ENCODE measurements at places on chromosomes 13 and 19.

- DNase-seq, result no peak
Measured at GRCh38 chr13:109868578-109869311, 82.4 kb upstream of the IRS2 start.

- peak; percentile 82 for DNase-seq
Measured at GRCh38 chr13:45047394-45048310, 58.3 kb downstream of the GPALPP1 start.

DNA sequence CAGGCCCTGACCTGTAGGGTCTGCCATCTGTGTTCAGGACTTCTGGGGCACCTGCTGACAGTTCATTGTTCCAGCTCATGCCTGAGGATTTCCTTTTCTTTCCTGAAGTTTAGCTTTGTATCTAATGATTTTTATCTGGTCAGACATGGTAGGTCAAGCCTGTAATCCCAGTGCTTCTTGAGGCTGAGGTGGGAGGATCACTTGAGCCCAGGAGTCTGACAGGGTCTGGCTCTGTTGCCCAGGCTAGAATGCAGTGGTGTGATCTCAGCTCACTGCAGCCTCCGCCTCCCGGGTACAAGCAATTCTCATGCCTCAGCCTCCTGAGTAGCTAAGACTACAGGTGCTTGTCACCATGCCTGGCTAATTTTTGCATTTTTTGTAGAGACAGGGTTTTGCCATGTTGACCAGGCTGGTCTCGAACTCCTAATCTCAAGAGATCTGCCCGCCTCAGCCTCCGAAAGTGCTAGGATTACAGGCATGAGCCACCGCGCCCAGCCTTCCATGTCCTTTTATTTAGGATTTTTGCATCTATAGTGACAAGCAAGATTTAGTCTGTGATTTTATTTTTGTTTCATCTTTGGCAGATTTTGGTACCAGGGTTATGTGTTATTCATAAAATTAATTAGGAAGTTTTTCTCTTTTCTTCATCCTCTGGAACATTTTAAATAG is 33.2 kb downstream of the CHST8 start:
- DNase-seq, result no peak

GRCh38 chr19:3047496-3048189 is 14.7 kb downstream of the TLE5 start:
- DNase-seq, result no peak

- DNase-seq, result no peak
Measured at GRCh38 chr19:966485-967088, 17.6 kb upstream of the WDR18 start.

GRCh38 chr13:106533943-106534638 is 1.4 kb downstream of the EFNB2 start:
- peak; percentile 17 for DNase-seq

GRCh38 chr13:49185264-49185663 is 34.9 kb upstream of the MLNR start:
- no peak for DNase-seq

GRCh38 chr19:42143341-42144234 is 11.3 kb upstream of the POU2F2 start:
- DNase-seq, result no peak

DNA sequence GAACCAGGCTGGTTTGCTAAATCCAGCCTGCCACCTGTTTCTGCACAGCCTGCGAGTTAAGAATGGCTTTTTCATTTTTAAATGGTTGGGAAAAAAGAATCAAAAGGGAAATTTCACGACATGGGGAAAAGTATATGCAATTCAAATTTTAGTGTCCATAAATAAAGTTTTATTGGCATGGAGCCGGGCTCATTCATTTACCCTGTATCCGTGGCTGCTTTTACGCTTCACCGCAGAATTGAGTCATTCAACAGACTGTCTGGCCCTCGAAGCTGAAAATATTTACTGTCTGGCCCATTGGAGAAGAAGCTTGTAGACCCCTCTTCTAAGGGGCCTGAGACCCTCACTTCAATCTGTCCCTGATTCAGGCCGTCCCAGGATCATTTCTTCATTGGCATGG is 26.1 kb downstream of the IER2 start:
- no peak for DNase-seq

DNA sequence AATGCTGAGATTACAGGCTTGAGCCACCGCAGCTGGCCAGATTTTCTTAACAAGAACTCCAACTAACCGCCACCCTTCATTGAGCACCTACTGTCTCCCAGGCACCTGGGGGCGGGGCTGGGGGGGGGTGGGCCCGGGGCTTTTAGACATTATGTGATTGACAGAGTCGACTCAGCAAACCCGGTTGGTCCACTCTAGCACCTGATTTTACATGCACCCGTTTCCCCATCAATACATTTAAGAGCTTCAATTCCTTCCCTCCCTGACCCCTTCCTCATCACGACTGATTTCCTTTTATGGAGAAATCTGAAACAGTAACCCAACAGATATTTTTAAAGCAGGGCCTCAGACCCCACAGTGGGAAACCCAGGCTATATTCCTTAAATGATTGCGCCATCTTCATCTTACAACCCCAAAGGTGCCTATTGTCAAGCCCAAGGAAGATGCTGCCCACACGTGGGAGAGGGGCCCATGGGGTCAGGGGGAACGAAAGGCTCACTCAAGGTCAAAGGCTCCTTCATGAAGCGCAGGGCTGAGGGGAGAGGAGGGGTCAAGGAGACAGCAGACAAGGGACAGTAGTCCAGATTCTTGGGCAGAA is 1.8 kb downstream of the INSR start:
- DNase-seq, result no peak

DNA sequence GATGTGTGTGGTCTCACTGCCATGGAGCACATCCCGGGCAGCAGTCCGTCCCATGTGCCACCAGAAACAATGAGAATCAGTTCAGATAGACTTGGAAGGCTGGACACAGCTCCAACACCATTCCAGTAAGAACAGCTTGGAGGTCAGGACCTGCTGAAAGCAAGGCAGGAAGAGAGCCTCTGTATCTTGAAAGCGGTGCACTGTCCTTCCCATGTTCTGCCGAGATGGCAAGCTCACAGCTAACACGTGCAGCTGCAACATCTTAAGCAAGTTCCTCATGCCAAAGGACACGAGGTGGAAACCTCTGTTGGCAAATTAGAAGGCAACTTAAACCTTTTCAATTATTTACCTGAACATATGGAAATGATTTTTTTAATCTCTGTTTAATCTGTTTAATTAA is 175.4 kb downstream of the DLEU7 start:
- DNase-seq, result no peak

DNA sequence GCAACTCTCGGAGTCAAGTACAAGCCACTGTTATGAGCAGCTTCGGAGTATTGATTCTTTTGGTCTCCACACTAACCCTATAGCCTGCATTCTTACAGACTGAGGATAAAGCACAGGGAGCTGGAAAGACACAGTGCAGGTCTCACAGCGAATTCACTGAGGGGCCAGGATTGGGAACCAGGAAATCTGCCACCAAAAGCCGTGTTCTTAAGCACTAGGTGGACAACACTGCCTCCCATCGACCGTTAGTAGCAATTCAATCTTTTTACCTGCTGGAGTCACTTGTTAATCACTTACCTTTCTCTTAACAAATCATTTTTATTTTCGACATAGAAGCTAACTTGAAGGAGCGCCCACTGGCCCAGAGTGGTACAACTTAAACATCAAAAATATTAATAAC is 6.3 kb downstream of the PMIS2 start:
- peak; percentile 66 for DNase-seq

- no peak for DNase-seq
Measured at GRCh38 chr13:100547791-100548201, 40.8 kb downstream of the GGACT start.

DNA sequence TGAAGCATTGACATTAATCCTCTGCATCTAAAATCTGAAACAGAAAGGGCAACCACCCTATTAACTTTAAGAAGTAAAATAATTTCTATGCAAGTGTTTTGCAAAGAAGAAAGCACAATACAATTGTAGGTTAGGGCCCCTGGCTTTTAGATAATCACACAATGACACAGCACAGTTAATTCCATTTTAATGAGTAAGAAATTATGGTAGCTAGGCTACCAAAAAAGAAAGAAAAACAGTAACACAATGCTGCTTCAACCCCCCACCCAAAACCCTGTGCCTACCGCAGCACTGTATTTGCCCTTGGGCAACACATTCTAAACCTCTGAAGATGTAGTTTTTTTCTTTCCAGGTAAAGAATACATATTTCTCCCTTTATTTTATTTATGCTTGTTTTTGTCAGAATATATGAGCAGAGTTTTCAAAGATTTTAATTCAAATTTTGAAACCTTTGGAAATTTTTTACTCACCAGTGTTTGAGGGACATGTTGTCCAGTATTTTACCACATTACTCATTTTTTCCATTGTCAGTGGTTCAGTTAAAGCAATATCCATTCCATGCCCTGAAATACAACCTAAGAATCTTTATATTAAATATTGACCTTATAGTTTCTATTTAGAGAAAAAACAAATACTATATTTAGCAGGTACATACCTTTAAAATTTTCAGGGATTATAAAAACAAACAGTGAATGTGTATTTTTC is 21.1 kb downstream of the SOHLH2 start:
- no peak for DNase-seq

DNA sequence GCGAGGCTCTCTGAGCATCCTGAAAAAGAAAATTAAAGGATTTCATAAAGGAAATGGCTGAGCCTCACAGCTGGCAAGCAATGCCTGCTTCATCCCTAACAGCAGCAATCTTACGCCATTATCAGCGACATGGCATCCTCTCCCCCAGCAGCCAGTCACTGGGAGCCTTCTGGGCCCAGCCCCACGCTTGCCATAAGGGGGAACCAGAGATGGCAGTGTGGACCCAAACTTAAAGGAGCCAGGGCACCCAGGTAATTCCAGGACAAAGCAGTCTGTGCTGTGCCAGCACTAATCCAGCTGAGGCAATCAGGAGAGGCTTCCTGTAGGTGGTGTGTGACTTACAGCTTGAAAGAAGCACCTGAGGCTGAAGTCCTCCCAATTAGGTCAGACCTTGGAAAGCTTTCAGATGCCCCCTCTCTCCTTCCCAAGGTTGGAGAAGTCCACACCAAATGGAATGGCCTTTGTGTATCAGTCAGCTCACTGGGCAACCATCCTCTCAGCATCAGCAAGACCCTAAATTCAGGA is 10.3 kb downstream of the VSTM2B start:
- no peak for DNase-seq

- no peak for DNase-seq
Measured at GRCh38 chr19:51546107-51546649, 14.7 kb upstream of the SIGLEC6 start.

GRCh38 chr13:84684048-84684662 is 801.9 kb upstream of the SLITRK1 start:
- DNase-seq, result no peak

GRCh38 chr13:77328819-77329132 is 1.9 kb upstream of the MYCBP2 start:
- no peak for DNase-seq

- peak; percentile 61 for DNase-seq
Measured at GRCh38 chr19:51166846-51167490, 24.9 kb downstream of the SIGLEC7 start.

- no peak for DNase-seq
Measured at GRCh38 chr19:10683064-10683426, 18.2 kb upstream of the QTRT1 start.

- no peak for DNase-seq
Measured at GRCh38 chr19:18636969-18637629, at the start of gene KLHL26. TSS of gene KLHL26 (plus strand) at chr19:18637028. CDS start at chr19:18637055, 27 bp downstream.

DNA sequence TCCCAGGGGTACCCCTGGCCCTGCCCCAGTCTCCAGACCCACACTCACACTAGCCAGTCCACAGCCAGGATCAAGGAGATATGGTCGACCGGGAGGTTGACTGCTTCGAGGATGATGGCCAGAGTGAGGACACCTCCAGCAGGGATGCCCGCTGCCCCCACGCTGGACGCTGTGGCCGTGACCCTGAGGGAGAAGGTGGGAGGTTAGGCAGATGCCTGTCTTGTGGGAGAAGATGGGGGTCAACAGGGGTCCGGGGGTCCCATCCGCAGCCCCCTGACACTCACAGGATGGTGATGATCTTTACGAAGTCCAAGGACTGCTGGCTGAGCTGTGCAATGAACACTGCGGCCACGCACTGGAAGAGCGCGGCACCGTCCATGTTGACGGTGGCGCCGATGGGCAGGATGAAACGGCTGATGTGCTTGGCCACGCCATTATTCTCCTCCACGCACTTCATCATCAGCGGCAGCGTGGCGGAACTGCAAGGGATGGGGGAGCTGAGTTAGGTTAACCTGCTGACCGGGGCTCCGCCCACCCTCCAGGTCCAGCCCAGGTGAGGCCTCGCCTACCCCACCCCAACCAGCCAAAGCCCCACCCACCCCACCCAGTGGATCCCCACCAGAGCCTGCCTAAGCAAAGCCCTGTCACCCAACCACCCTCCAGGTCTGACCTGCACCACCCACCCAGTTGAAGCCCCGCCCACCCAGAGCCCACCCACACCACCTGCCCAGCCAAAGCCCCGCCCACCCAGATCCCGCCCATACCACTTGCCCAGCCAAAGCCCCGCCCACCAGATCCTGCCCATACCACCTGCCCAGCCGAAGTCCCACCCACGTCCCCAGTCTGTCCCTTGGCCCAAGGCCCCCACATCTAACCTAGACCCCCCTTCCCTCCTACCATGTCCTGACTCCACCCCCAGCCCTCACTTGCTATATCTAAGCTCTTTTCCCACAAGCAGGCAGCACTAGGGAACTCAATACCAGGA is 11.2 kb downstream of the SLC1A5 start:
- peak; percentile 40 for DNase-seq

GRCh38 chr13:31372454-31372853 is 172.7 kb downstream of the B3GLCT start:
- no peak for DNase-seq

DNA sequence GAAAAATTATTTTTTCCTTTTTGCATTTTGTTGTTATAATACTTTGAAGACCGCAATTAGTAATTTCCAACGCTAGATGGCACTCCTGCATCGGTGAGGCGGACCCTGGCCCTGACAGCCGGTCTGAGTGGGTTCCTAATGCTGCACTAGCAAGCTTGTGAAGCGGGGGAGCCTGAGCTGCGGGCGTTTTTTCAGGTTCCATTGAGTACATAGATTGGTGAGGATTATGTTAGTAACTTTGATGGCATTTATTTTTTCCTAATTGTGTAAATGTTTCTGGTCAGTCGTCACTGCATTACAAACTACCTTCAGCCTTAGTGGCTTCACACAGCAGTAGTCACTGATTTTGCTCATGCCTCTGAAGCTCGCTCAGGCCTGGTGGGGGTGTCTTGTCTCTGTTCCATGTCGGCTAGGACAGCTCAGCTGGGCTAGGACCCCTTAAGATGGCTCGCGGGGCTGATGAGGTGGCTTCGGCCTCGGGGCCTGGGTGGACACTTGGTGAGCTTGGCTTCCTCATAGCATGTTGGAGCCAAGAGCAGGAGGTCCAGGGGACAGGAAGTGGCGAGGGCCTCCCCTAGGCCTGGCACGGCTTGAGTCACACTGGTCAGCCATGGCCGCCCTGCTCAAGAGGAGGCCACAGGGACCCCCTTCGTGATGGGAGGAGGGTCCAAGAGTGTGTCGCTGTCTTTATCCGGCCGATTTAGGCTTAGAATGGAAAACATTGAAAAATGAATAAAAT is 25.0 kb downstream of the ERCC5 start:
- peak; percentile 73 for DNase-seq

All from GM10248 (cell line).